PC-3 (cell line): ENCODE measurements at places on chromosomes 4 and X. TPM values are rescaled to one million over a fixed set of nuclear protein-coding genes. Genes with fewer than 3 reads are reported as not detected.

GRCh38 chr4:173334891-173335752 is 964 bp upstream of the HMGB2 start:
- peaks cover 19% of the 10 kb centered on the region for H3K36me3 ChIP-seq
- H3K4me3 ChIP-seq: peak overlapping the region; percentile 91
- H3K27me3 ChIP-seq: no peaks in the 10 kb centered on the region
- H3K4me1 ChIP-seq: peaks cover 27% of the 10 kb centered on the region

DNA sequence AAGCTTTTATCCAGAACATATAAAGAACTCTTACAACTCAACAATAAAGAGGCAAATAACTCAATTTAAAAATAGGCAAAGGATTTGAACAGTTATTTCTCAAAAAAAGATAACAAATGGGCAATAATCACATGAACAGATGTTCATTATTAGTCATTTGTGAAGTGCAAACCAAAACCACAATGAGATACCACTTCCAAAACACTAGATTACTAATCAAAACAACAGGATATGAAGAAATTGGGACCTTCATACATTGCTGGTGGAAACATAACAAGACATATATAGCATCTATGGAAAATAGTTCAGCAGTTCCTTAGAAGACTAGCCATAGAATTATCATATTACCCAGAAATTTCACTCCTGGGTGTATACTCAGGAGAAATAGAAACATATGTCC is 224.6 kb downstream of the FBXO8 start:
- no peak overlapping the region for H3K27ac ChIP-seq
- no peak for DNase-seq
- no peaks in the 10 kb centered on the region for H3K4me1 ChIP-seq
- no peaks in the 10 kb centered on the region for H3K27me3 ChIP-seq

DNA sequence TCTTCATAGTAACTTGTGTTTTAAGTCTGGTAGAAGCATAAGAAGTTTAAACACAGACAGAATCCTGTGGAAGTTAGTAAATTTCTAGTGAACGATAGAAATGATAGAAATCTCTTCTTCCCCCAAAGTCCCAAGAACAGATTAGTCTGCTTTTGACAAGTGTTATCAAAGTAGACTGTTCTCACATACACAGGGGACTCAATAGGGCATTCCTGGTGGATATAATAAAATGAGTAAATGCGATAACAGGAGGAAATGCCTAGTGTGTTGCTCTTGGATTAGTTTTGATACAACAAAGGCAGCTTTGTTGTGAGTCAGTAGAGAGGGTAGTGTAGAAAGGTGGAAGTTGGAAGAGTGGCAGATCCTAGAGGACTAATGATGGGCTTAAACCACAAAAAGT is 43.5 kb downstream of the CLCN3 start:
- no peak overlapping the region for H3K4me3 ChIP-seq
- no peak for DNase-seq
- no peaks in the 10 kb centered on the region for H3K36me3 ChIP-seq
- H3K27ac ChIP-seq: no peak overlapping the region
- no peaks in the 10 kb centered on the region for H3K27me3 ChIP-seq
- peaks cover 29% of the 10 kb centered on the region for H3K4me1 ChIP-seq

DNA sequence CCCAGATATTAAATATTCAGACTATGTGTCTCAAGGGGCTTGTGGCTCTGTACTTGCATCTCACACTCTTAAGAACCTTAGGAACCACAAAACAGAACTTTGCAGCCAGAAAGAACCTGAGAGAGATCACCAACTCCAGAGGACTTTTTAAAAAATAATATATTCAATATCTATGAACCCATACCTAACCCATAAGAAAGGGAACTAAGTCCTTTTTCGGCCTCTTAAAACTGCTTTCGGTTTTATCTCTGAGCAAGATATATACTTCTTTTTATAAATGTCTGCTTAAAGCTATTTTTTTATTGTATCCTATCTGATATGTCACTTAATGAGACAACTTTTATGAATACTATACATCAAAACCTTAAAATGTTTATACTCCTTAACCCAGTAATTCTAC is 10.9 kb downstream of the SMARCA1 start:
- no peaks in the 10 kb centered on the region for H3K27me3 ChIP-seq
- DNase-seq: no peak
- no peaks in the 10 kb centered on the region; the same call in 1 of the 2 replicates for H3K36me3 ChIP-seq
- H3K4me1 ChIP-seq: no peaks in the 10 kb centered on the region

TCEAL7 gene
- total RNA-seq: not detected in 2 replicates

S100P gene
- 51.0 and 59.8 TPM in 2 replicates for total RNA-seq

BRS3 gene
- not detected in 2 replicates for total RNA-seq

USP51 gene
- total RNA-seq: 0.22 TPM in 1 of 2 replicates, not detected in the other

NLGN3 gene
- total RNA-seq: 0.23 and 0.29 TPM in 2 replicates

TEX11 gene
- not detected in 2 replicates for total RNA-seq

NIPAL1 gene
- total RNA-seq: 5.9 and 7.3 TPM in 2 replicates

GRID2 gene
- 2.2 and 3.5 TPM in 2 replicates for total RNA-seq
